ENCODE measurements at places on chromosomes 1 and 21.

DNA sequence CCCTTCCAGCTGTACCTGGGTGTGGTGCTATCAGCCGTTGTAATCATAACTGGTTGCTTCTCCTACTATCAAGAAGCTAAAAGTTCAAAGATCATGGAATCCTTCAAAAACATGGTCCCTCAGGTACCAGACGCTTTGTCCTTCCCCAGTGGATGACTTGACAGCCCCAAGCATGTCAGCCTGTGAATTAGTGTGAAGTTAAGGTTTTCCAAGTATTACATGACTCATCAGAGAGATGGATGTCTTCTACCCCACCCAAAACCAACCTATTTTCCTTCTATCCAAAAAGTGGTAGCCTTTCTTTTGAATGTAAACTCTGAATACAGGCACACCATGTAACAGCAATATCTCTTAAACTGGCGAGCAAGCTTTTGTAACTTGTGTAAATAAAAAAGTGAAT, 15.1 kb downstream of the ATP1A1 start:
- ATAC-seq, result no peak

GRCh38 chr1:64941461-64942117, 24.8 kb downstream of the JAK1 start:
- no peak for ATAC-seq

GRCh38 chr1:43129426-43129825, 42.7 kb downstream of the EBNA1BP2 start:
- no peak for ATAC-seq

DNA sequence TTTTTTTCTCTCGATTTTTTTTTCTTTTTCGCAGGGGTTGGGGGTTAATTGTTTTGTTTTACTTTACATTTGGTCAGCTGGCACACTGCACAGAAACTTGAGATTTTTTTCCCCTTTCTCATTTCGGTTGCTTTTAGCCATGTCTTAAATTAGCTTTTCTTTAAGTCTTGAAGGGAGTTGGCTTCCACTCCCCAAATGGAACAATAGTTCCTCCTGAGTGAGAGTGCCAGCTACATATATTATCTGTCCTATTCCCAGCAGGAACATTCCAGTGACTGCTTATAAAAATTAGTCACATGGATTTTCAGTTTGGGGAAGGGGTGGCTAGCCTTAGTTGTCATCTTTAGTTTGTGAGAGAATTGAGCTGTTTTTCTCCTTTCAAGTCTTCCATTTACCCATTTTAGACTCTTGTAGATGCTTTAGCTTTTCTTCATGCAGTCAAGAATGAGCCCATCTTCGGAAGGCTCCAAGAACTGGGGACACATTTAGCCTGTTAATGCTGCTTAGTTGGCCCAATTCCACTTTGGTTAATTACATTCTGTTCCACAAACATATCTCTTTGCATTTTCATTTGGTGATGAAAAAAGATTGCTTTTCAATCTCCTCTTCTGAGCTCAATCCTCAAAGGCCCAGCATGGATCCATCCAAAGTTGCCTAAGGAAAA, 510.1 kb upstream of the CXADR start:
- no peak for ATAC-seq
